ENCODE measurements at places on chromosomes 13 and 19. TPM values are rescaled to one million over a fixed set of nuclear protein-coding genes. Genes with fewer than 3 reads are reported as not detected.

ZNF415 gene
- not detected for total RNA-seq

ZNF225 gene
- total RNA-seq, result 2.7 TPM

DACH1 gene
- not detected for total RNA-seq

ZNF444 gene
- total RNA-seq, result 29.4 TPM

LILRB4 gene
- not detected for total RNA-seq

DCLK1 gene
- total RNA-seq, result 0.96 TPM

SGCG gene
- not detected for total RNA-seq

TTC9B gene
- total RNA-seq, result 0.25 TPM

CEBPA gene
- total RNA-seq, result 10.2 TPM

ZNF816 gene
- total RNA-seq, result not detected

KIR2DL1 gene
- not detected for total RNA-seq

MCF2L gene
- 0.49 TPM for total RNA-seq

HOMER3 gene
- total RNA-seq, result 31.3 TPM

SCAF1 gene
- 64.7 TPM for total RNA-seq

ZNF8 gene
- 0.86 TPM for total RNA-seq

DPF1 gene
- total RNA-seq, result 3.8 TPM

FDX2 gene
- 43.6 TPM for total RNA-seq

RFC3 gene
- 29.2 TPM for total RNA-seq

LIM2 gene
- not detected for total RNA-seq

FXYD3 gene
- total RNA-seq, result 0.36 TPM

ENOX1 gene
- 1.3 TPM for total RNA-seq

RASIP1 gene
- total RNA-seq, result 0.59 TPM

LONP1 gene
- 58.7 TPM for total RNA-seq

KLK8 gene
- not detected for total RNA-seq

LGALS7 gene
- total RNA-seq, result not detected

PRTN3 gene
- total RNA-seq, result 0.23 TPM

CYP2B6 gene
- not detected for total RNA-seq

MYDGF gene
- 137 TPM for total RNA-seq

FAM83E gene
- 0.22 TPM for total RNA-seq

SLITRK6 gene
- 0.10 TPM for total RNA-seq

WDR88 gene
- total RNA-seq, result not detected

CYP4F2 gene
- 0.07 TPM for total RNA-seq

NMRK2 gene
- total RNA-seq, result not detected

KLK12 gene
- not detected for total RNA-seq

TYROBP gene
- not detected for total RNA-seq

PALM gene
- total RNA-seq, result 14.8 TPM

TEX29 gene
- not detected for total RNA-seq

FUT3 gene
- not detected for total RNA-seq

PLVAP gene
- not detected for total RNA-seq

CLIP3 gene
- total RNA-seq, result 0.84 TPM

PLK5 gene
- not detected for total RNA-seq

CASP14 gene
- not detected for total RNA-seq

Measured in A549 treated with Mapracorat at 1 μM for 4 hours (cell line).